ENCODE measurements at places on chromosomes 16 and 17.

- DNase-seq, result no peak
Measured at GRCh38 chr17:65115839-65116238, 21.3 kb upstream of the RGS9 start.

DNA sequence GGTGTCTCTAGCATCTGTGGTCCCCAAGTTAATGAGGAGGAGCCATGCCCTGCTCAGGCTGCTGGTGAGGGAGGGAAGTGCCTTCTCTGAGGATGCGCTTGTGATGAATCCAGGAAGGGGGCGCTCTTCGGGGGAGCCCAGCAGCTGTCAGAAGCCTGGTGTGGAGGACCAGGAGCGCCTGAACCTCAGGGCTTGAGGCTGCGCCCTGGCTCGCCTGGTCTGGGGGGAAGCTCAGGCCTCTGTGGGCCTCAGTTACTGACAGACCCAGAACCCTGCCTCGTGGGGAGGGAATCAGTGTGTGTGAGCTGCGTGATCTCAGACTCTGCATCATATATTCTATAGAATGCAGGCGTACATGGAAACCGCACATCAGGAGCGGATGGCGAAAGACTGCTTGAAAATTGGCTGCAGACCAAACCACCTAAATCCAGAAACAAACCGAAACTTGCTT, 126.1 kb downstream of the SEC14L1 start:
- DNase-seq, result no peak

- DNase-seq, result no peak
Measured at GRCh38 chr17:77736199-77736585, 222.3 kb upstream of the TNRC6C start.

DNA sequence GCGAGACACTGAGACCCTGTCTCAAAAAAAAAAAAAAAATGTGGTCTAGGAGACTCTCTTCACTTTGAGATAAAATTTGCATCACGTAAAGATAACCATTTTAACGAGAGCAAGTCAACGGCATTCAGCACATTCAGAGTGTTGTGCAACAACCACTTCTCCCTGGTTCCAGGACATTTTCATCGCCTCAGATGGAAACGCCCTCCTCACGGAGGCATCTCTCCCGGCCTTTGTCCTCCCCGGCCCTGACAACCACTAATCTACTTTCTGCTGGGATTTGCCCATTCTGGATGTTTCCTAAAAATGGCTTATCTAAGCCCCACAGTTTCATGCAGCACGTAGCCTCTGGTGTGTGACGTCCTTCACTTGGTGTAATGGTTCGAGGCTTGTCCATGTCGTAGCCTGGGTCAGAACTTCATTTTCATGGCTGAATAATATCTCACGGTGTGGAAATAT, 6.4 kb upstream of the NPRL3 start:
- no peak for DNase-seq

DNA sequence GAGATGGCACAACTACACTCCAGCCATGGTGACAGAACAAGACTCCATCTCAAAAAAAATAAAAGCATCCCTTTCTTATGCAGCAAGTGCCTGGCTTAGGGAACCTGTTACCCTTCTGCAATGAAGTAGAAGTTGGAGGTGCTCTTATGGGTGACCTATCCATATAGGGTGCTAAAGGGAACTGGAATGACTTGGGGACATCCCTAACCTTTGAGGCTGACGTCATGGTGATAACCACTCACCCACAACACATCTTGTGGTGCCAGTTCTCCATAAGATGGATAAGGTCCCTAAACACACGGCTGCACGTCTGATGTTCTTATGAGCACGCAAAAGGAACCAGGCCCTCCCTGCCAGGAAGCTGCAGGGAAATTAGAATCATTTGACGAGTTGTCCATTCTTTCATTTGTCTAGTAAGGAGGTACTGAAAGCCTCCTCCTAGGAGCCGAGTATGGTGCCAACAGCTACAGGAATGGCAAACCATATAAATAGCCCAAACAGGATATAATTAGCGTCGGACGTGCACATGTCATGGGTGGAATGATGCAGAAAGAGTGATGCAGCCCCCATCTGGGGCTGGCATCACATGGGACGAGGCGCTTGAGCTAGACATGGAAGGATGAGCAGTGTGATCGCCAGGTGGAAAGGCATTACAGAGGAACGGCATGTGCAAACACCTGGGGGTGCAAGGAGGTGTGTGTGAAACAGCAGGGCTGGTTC, 52.5 kb downstream of the ARHGAP27 start:
- DNase-seq, result no peak

GRCh38 chr16:2482249-2482648, 7.3 kb downstream of the TBC1D24 start:
- no peak for DNase-seq

- no peak for DNase-seq
Measured at GRCh38 chr16:62940569-62940968, 904.3 kb upstream of the CDH8 start.

- no peak for DNase-seq
Measured at GRCh38 chr17:78940258-78940657, 15.1 kb upstream of the TIMP2 start.

DNA sequence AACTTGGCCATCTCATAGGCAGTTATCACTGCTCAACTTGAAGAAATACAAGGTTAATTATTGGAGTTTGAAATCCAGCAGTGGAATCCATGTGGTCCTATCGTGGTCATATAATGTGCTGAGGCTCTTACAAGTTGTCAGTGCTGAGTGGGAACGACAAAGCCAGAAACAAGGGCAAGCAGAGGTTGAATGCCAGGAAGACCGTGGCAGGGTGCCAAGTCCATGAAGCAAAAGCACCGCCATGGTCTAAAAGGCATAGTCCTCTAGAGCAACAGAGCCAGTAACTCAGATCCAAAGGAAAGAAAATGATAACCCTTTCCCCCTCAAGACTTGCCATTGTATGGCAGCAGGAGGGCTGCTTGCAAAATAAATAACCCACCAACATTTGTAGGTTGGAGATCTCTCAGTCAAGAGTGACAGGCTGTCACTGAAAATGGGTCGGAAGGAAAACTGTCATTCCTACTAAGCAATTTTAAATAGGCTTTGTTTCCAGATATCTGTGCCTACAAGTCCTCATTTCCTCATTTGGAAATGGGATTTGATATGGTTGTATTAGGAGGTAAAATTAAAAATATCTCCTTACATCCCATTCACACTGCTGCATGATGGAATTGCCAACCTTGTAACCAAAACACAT, 36.4 kb upstream of the HSBP1 start:
- no peak for DNase-seq

DNA sequence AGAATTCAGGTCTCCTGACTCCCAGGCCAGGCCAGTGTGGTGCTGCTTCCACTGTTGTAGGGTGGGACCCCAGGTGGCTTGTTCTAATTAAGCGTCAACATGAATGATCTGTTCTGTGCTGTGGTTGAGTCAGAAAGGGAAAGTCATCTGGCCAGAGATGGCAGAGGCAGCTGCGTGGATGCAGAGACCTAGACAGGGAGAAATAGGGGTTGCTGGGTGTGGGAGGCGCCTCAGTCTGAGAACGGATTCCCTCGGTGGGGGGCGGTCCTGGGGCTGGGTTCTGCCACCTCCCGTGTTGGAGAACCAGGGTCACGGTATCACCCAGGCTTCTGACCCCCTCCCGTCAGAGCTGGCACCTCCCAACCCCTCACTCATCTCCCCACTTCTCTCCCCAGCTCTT, 5.6 kb downstream of the FBRS start:
- DNase-seq, result no peak

GRCh38 chr16:50248845-50249244, 17.5 kb upstream of the ADCY7 start:
- DNase-seq, result no peak

- peak; percentile 77 for DNase-seq
Measured at GRCh38 chr16:3094289-3095027, 4.6 kb downstream of the ZSCAN10 start.

DNA sequence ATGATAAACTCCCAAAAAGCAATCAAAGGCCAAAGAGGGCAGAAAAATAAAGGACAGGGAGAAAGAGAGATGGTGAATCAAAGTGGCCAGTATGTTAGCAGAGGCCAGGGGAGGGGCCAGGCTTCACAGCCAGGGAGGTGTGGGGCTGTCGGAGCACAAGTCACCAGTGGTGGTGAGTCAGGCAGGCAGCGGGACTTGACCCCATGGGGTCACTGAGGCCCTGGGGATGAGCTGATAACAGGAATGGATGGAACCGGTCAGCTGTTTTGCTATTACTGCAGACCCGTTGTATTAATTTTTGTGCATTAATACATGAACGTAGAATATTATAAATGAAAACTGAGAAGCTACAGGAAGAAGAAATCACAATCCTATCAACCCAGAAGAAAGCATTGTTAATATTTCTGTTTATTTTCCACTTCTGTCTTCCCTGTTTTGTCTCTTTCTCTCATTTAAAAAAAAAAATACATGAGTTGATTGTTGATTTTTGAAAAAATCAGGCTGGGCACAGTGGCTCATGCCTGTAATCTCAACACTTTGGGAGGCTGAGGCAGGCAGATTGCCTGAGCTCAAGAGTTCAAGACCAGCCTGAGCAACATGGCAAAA, 106.9 kb downstream of the SOCS1 start:
- DNase-seq, result no peak

DNA sequence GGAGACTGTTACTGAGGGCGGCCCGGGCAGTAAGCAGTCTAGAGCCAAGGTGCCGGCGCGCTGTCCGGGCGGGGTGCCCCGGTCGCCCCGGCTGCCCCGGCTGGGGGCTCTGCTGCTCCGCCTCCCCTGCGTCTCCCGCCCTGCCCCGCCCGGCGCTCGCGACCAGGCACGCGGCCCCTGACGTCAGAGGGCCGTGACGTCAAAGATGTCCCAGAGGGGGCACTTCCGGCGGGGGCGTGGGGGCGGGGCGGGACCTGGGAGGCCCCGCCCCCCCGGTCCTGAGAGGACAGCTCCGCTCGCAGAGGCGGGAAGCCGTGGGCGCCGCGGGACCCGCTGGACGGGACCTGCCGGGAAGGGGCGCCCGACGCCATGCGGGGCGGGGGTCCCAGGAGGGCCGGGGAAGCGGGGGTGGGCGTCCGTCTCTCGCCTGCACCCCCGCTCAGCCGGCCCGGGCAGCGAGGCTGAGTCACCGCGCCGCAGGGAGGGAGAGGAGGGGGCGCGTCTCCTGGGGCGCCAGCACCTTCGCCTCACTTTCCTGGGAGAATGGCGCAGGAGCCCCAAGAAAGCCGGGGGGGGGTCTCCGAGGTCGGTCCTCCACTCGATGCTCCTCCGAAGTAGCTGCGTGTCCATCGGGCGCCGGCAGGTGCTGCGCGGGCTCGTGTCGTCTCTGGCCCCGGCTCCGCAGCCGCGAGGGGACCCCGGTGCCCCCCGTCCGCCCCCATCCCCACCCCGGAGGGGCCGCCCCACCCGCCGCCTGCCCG, 4.4 kb upstream of the HIC1 start:
- DNase-seq, result peak; percentile 85

DNA sequence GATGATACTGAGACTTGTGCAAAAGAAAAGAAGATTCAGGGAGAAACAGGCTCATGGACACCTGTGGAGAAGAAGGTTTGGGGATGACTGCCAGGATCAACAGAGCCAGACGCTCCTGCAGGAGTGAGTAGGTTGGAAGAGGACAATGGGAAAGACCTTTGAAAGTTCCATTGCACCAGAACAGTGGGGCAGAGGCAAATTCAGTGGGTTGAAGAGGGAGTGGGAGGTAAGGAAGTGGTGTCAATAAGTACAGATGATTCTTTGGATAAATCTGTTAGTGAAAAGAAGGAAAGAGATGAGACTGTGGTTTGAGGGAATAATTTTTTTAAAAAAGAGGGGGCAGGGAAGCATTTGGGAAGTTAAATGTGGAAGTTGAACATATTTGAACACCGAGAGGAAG, 212.8 kb downstream of the SOX9 start:
- no peak for DNase-seq

DNA sequence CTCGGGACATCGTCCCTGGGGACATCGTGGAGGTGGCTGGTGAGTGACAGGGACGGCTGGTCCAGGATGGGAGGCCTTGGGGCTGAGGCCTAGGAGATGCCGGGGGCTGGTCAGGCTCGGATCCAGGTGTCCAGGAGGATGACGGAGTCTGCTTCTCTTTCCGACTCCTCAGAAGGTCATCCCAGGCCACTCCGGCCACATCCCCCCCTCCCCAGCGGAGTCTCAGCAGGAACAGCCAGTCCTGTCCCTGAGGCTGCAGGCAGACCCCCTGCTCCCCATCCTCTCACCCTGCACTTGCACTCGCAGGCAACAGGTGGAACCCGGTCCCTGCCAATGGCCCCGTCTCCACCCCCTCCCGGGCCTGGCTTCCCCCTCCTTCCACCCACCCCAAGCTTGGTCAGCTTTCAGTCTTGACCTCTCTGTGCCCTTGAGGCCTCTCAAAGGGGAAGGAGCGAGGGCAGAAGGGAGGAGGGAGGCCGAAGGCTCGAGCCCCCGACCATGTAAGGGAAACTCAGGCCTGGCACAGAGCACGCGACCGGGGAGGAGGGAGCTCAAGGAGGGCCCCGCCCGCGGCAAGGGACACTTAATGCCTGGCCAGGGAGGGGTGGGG, 4.4 kb downstream of the ATP2A1 start:
- no peak for DNase-seq

GRCh38 chr17:60534613-60535157, 8.6 kb upstream of the APPBP2 start:
- DNase-seq, result no peak

DNA sequence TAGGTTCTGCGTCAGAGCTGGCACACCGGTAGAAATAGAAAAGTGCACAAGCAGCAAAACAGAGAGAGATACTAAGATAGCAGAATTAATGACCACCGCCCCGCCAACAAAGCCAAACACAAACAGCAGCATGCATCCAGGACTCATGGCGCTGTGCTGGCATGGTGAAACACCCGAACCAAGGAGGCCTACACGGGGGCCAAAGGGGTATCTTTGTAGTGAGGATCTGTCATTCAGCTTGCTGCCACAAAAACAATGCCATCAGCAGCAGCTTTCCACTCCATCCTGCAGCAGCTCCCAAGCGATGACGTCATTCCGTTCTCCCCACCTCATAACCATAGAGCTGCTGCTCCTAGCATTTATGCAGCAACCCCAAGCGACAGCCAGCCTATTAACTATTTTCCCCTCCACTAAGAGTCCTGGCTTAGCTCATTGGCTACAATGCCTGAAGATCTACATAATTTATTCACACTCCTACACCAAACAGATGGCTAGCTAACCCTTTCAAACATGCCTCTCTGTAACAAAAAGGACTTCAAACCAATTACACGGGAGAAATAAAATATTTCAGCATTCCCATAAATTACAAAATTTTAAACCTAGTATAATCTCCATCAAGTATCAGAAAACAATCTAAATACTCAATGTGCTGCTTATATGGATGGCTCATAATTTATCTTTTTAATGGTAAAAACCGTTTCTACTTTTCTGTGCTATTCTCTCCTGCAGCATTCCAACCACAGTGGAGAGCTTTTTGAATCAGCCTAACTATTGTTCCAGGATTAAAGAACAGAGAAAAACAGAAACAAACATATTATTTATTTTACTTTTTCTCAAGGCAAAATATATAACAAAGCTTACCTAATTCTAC, 73.9 kb downstream of the SPAG9 start:
- DNase-seq, result no peak

DNA sequence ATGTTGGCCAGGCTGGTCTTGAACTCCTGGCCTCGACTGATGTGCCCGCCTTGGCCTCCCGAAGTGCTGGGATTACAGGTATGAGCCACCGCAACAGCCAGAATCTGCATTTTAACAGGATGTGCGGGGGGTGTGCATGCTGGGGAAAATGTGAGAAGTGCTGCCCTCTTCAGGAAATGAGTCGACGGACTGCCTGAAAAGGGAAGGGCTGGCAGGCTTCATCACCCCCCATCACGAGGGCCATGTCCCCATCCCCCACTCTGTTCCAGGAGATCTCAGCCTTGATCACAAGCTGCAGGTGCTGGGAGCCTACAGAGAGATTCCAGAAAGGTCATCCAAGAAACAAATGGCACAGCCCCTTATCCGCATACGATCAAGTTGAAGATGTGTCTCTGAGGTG, 195.3 kb upstream of the RPL38 start:
- DNase-seq, result peak; percentile 8

GRCh38 chr17:44587339-44587738, 30.1 kb downstream of the FZD2 start:
- no peak for DNase-seq

All from CD4-positive, alpha-beta T cell treated with Interleukin-12 subunit alpha and Interleukin-12 subunit beta, for 1 hour (primary cell).